Kidney tubule cell (primary cell): ENCODE measurements at places on chromosomes 7 and 10.

- peak; percentile 87 for DNase-seq
Measured at GRCh38 chr10:121069061-121069850, 218.1 kb downstream of the WDR11 start.

DNA sequence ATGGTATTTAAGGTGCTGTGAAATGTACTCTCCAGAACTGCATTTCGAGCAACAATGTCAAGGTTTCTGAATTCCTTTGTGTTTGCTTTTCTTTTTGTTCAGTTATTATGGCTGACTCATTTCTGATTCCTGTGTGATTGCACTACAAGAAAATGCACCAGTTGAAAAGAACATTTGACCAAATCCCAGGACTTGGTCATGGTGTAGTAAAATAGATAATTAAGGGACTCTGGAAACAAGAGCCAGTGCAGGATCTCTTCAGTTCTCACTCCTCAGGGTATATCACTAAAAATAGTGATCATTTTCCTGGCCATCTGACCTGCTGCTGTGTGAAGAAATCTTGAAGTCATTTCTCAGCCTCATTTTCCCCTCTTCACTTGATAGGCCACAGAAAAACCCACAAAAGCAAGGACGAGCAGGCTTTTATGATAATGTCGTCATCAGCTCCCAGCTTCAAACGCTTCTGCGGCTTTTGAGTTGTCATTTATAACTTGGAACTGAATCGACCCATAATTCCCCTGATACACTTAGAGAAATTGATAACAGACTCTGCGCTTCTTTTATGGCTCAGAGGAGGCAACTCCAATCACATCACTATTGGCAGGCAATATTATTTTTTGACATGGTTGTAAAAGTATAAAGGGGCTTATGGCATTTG, 274.7 kb downstream of the HDAC9 start:
- DNase-seq = peak; percentile 64

- DNase-seq = peak; percentile 81
Measured at GRCh38 chr10:121598263-121599249, at the start of gene FGFR2. Gene FGFR2 (minus strand): TSS chr10:121598444. CDS start chr10:121593817, 4,627 bp downstream.

- peak; percentile 22 for DNase-seq
Measured at GRCh38 chr7:123958186-123958703, 33.2 kb downstream of the SPAM1 start.

DNA sequence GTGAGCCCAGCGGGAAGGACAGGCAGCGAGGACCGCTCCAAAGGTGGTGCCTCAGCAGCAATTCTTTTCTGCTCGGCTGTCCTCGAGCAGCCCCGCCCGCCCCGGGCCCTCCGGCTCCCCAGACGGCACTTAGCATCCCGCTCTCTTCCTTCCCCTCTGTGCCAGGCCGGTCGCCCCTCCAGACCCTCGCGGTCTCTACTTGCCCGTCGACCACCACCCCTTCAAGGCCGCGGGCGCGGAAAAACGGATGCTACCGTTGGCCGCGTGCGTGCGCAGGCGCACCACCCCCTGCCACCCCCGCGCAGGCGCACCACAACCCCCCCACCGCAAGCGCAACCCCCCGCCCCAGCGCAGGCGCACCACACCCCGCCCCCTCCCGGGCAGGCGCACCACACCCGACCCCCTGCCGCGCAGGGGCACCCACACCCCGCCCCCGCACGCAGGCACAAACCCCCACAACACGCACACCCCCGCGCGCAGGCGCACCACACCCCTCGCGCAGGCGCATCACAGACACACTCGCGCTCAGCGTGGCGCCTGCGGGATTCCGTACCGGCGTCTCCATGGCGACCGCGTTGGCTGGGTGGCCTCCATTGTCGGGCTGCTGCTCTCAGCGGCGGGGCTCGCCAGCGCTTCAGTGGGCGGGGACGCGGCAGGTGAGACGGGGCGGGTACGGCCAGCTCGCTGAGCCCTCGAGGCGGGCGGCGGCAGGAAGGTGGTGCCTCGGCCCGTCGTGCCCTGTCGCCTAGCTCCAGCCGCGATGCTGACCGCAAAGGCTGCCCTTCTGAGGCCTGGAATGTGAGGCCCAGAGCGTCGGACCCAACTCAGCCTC, at the start of gene LRRC27:
LRRC27 (plus strand) TSS at position 593 of the 832 bp plus-strand sequence. CDS start 1,332 bp downstream, outside the sequence.
- DNase-seq = peak; percentile 98

- no peak for DNase-seq
Measured at GRCh38 chr10:90023950-90024349, 322.6 kb downstream of the KIF20B start.

- DNase-seq = no peak
Measured at GRCh38 chr7:156089222-156089621, 277.0 kb upstream of the SHH start.

- DNase-seq = no peak
Measured at GRCh38 chr7:84982199-84982598, 204.7 kb downstream of the SEMA3D start.

GRCh38 chr7:84248267-84248666, 53.7 kb upstream of the SEMA3A start:
- peak; percentile 26 for DNase-seq

DNA sequence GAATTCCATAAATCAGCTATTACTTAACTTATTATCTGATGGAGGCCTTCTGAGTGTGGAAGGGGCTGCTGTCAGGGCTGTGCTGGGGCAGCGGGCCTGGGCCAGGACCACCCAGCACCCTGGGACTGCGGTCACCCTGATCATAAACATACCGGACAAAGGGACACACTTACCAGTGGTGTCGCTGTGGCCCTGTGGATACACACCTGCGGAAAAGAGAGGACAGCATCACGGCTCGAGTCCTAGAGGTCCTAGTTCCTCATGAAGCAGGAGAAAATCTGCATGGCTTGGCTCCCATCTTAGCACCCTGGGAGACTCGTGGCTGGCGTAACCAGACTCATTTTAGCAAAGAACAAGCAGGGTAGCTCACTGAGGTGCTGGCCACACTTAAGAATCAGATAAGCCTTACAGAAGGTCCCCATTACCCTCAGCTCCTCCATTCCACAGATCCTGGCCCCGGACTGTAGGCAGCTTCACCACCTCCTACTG, 17.7 kb downstream of the IL15RA start:
- DNase-seq = no peak

- DNase-seq = no peak
Measured at GRCh38 chr10:91144961-91145360, 75.5 kb upstream of the PCGF5 start.

- DNase-seq = no peak
Measured at GRCh38 chr7:72037516-72037915, 374.6 kb downstream of the CALN1 start.

DNA sequence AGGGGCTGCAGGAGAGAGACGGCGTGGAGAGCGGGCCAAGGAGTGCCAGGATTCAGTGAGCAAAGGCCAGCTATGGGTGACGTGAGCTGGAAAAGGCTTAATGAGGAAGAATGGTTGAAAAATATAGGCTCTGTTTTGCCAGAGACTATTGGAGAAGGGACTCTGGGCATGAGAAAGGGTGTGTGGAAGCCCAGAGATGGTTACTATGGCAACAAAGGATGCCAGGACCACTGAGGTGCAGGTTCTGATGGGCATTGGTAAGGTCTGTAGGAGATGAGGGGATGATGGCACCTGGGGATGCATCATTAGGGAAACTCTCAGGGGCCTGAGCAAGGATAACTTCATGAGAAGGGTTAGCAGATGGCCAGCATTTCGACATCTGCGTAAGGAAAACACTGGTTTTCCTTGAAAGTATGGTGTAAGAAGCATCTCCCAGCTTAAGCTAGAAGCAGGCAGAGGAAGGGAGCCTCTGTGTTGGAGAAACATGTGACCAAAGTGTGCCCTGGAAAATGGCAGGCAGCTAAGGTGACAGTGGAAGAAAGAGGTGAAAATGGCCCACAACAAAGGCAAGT, 21.6 kb upstream of the FAM180A start:
- DNase-seq = no peak

- no peak for DNase-seq
Measured at GRCh38 chr7:46099076-46099475, 178.0 kb upstream of the IGFBP3 start.

GRCh38 chr10:87722716-87723115, 63.0 kb downstream of the PAPSS2 start:
- no peak for DNase-seq

DNA sequence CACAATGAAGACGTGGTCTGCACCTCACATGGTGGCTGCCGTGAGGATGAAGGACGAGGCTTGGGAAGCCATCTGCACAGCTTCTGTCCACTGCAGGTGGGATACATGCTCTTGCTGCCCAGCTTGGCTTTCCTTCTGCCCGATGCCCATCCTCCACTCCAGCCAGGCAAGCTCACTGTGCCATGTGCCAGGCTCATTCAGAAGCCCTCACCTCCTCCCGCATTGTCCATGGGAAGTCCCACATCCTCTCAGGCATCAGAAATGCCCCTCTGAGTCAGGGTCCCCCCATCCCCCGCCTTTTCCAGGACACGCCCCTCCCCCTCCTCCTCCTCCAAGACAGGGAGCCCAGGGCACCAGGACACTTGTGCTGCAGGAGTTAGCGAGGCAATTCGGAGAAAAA, 4.6 kb upstream of the NOM1 start:
- DNase-seq = no peak

DNA sequence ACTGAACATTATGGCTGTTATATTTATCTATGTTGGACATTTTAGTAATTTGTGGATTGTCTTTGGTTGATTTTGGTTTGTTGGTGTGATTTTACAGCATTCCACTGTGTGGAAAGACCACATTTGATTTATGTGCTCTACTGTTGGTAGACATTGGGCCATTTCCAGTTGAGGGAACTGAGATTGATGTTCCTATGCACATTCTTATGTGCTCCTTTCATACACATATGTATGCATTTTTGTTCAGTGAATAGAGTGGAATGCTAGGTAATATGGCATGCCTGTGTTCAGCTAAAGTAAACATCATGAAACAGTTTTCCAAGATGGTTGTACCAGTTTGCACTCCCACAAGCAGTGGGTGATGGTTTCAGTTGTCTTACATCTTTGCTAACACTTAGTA, 15.1 kb downstream of the CACNB2 start:
- DNase-seq = no peak

DNA sequence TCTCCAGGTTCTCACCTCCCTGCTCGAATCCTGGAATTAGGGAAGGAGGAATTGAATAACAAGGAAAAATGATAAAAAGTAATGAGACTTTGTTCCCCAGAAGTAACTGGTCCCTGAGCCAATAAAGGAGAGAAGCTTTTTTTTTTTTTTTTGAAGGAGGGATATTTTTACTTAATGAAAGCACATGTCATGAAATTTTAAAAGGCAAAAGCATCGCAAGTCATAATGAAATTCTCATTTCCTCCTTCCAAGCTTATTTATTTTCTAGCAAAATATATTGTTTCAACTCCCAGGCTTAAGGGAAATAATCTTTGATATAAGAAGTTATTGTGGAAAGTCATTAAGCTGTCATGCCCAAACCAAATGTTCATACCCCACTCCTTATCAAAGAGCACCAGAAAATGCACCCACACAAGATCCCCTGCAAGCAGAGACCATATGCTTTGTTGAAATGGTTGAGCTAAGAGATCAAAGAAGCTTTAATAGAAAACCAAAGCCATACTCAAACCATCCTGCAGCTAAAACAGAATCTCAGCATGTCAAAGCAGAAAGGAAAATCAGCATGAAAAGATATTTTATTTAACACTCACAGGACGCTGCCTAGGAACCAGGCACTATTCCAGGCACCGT, 16.7 kb upstream of the ABCC2 start:
- DNase-seq = no peak

DNA sequence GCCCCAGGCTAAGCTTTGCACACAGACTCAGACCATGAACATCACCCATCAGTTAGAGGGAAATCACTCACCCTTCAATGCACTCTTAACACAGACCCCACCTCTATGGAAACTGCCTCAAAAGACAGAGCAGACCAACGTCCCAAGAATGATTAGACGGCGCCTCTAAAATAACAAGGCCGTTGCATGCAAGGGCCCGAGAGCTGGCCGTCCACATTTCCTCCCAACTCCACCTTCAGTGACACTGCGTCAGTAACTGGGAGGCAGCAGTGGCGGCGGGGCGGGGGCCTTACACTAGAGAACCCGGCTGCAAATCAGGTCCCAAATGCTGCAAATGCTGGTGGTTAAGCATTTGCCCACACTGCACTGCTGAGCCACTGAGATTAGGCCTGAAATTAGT, 115.0 kb downstream of the PTPRN2 start:
- DNase-seq = no peak

- DNase-seq = peak; percentile 76
Measured at GRCh38 chr7:15603124-15603523, 41.3 kb upstream of the AGMO start.

DNA sequence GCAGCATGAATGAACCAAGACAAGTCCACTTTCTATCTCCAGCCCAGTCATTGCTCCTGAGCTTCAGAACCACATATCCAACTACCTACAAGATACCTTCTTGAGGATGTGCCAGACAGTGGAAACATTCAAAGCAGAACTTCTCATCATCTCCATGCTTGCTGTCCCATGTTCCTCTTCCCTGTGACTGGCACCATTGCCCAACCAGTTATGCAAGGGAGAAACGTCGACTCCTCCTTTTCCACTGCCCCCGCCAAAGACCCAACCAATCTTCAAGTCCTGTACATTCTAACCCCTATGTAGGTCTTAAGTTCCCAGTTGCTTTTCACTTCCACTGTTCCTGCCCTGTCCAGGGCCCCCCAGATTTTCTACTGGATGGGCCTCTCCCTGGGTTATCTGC, 225.7 kb downstream of the RPS24 start:
- DNase-seq = no peak

DNA sequence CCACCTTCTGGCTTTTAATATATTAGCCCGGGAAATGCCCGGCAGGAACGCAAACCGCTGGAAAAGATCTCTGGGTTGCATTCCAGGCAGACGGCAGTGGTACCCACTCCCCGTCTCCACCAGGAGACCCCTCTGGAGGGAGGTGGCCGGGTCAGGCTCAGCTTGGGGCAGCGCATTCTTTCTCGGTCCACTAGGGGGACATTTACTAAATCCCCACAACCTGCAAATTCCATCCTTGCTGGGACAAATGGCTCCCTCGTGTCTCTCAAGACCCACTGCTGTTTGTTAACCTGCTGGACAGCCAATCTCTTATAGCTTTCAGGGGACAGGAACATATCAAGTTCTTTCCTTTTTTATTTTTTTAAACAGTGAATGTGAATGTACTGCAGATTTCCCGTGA, 45.8 kb upstream of the CARD11 start:
- peak; percentile 20 for DNase-seq

DNA sequence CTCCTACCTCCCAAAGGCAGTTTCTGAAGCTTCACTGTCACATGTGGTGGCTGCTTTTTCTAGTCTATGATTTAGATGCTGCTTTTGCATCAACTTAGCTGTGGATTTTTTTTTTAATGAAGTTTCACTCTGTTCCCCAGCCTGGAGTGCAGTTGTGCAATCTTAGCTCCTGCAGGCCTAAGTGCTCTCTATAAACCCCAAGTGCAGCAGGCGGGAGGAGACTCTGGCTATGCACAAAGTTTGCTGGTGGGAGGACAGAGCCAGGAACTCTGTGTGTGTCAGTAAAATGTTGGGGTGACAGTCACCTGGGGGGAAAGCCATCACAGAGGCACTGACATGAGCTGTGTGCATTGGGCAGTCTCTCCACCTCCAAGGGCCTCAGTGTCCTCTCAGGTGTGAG, 138.8 kb upstream of the FAM20C start:
- DNase-seq = no peak

GRCh38 chr7:52168085-52168484, 851.5 kb upstream of the COBL start:
- DNase-seq = no peak

- peak; percentile 40 for DNase-seq
Measured at GRCh38 chr7:101632641-101633040, 3.5 kb upstream of the MYL10 start.
